Stomach (tissue), 19 donors: ENCODE measurements at places on chromosomes 1 and 21. TPM values are rescaled to one million over a fixed set of nuclear protein-coding genes. Genes with fewer than 3 reads are reported as not detected.

The KCNE2 gene
- 38.8 TPM for total RNA-seq

DNA sequence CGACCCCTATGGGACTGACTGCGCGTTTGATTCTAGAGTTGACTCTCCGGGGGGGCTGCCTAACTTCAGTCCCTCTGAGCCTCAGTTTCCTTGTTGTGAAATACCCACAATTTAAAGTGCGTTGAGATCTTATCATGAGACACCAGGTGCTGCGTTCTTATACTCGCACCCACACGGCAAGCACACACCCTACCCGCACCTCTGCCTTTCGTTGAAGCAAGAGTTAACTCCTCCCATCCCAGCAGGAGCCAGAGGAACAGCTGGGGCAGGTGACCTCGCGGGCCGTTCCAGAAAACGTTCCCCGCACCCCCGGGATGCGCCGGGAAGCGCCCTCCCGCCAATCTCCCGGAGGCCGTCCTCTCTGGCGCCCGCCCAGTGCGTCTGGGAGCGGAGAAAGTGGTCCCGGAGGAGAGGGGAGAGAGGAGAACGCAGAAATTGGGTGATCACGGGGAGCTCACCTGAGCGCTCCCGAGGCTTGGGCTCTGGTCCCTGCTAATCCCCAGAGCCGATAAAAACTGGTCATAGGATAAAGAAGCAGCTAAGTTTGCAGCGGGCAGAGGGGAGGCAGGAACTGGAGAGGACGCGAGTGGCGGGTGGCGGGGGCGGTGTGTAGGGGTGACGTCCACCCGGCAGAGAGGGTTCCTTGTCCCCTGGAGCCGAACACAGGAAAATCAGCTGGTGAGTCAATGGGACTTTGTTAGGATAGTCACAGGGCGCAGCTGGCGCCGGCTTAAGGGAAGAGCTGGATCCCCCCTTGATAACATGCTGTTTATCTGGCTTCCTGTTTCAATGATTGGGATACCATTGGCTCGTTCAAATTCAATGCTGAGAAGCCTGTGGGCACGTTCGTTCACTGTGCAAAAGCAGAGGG is 869 bp downstream of the NAV1 start:
- peaks cover 45% of the 10 kb centered on the region for H3K27me3 ChIP-seq
- H3K27ac ChIP-seq: peak overlapping the region; percentile 83
- no peaks in the 10 kb centered on the region for H3K36me3 ChIP-seq

GRCh38 chr1:61124078-61124477 is 41.7 kb downstream of the NFIA start:
- no peak for DNase-seq
- no peak overlapping the region for H3K27ac ChIP-seq
- H3K36me3 ChIP-seq: no peaks in the 10 kb centered on the region
- H3K4me1 ChIP-seq: peaks cover 60% of the 10 kb centered on the region
- H3K27me3 ChIP-seq: no peaks in the 10 kb centered on the region
- no peak overlapping the region for H3K4me3 ChIP-seq

DNA sequence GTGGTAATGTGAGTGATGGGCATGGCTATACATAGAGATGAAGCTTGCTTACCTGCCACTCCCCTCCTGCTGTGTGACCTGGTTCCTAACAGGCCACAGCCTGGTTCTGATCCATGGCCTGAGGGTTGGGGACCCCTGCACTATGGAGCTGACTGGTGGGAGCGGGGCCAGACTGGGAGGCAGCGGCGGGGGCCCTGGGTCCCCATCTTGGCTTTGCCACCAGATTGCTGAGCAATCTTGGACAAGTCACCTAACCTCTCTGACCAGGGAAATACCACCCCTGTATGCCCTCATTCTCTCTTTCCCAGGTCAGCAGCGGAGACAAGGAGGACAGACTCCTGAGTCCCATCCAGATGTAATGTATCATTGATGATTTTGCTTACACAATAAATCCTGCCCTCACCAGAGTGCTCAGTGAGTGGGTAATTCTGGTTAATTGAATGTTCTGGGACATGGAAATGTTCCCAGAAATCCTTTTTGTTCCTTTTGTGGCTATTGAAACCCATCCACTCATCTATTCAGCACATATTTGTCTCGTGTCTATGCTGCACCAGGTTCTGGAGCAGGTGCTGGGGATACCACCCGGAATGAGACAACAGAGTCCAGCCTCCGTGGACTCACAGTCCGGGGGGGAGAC is 4.1 kb upstream of the ARHGEF10L start:
- H3K36me3 ChIP-seq: no peaks in the 10 kb centered on the region
- peaks cover 30% of the 10 kb centered on the region for H3K4me1 ChIP-seq
- H3K27ac ChIP-seq: no peak overlapping the region
- no peak for DNase-seq
- H3K4me3 ChIP-seq: no peak overlapping the region

- H3K36me3 ChIP-seq: no peaks in the 10 kb centered on the region
- no peaks in the 10 kb centered on the region for H3K27me3 ChIP-seq
- H3K4me3 ChIP-seq: no peak overlapping the region
- no peak for DNase-seq
- no peaks in the 10 kb centered on the region for H3K4me1 ChIP-seq
- H3K27ac ChIP-seq: no peak overlapping the region
Measured at GRCh38 chr1:84524590-84524989, 18.2 kb upstream of the GNG5 start.

GRCh38 chr1:195591917-195592672 is 1016.1 kb downstream of the KCNT2 start:
- DNase-seq: no peak
- H3K27me3 ChIP-seq: no peaks in the 10 kb centered on the region
- H3K36me3 ChIP-seq: no peaks in the 10 kb centered on the region
- H3K27ac ChIP-seq: no peak overlapping the region
- no peaks in the 10 kb centered on the region for H3K4me1 ChIP-seq

- no peak overlapping the region for H3K4me3 ChIP-seq
- no peaks in the 10 kb centered on the region for H3K4me1 ChIP-seq
- no peaks in the 10 kb centered on the region for H3K27me3 ChIP-seq
- H3K36me3 ChIP-seq: no peaks in the 10 kb centered on the region
- H3K27ac ChIP-seq: no peak overlapping the region
Measured at GRCh38 chr1:56068908-56069307, 510.5 kb downstream of the PLPP3 start.

- no peak overlapping the region for H3K4me3 ChIP-seq
- peaks cover 8% of the 10 kb centered on the region for H3K36me3 ChIP-seq
- H3K4me1 ChIP-seq: peaks cover 8% of the 10 kb centered on the region
- DNase-seq: no peak
- H3K27me3 ChIP-seq: no peaks in the 10 kb centered on the region
Measured at GRCh38 chr1:103561643-103562395, 9.6 kb upstream of the AMY2B start.

GRCh38 chr1:187517546-187517945 is 688.8 kb downstream of the PLA2G4A start:
- no peak for DNase-seq
- H3K4me1 ChIP-seq: no peaks in the 10 kb centered on the region
- no peaks in the 10 kb centered on the region for H3K27me3 ChIP-seq

The TCHHL1 gene
- not detected for total RNA-seq

The KRTAP12-4 gene
- total RNA-seq: not detected

The PIP5K1A gene
- 103 TPM for total RNA-seq

DNA sequence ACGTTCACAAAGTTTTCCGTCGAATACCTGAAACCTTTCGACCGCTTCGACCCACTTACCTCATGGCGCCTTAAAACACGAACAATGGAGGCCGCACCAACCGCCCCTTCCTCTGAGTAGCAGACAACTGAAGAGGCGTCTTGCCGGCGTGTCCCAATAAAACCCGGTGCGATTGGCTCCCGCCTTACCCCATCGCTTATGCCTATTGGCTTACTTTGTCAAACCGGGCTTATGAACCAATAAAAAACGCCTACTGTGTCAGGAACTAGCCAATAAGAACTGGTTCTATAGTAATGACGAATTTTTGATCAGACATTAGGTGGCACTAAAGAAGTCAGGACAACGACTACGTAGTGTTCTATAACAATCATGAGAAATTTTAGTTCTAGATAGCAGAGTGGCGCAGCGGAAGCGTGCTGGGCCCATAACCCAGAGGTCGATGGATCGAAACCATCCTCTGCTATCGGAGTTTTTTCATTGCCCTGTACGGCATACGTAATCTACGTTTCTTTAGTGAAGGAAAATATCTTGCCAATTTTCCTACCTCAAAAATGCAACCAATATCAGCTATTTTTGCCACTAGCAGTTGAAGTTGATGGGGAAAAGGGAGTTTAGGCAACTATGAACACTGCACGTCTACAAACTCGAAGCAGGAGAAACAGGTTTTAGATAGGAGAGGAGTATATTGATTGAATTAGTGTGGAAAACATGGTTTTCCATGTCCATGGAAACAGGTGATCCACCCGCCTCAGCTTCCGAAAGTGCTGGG is at the start of gene ILF2:
TSS of gene ILF2 (minus strand) at position 135 of the 769 bp plus-strand sequence. CDS start at position 64, 71 bp downstream.
- H3K27ac ChIP-seq: peak within 1 kb of the TSS; percentile 91
- peak; percentile 98 for DNase-seq
- no peaks in the 10 kb centered on the region for H3K27me3 ChIP-seq
- H3K4me3 ChIP-seq: peak within 1 kb of the TSS; percentile 91

The OR2T11 gene
- not detected for total RNA-seq

- peaks cover 6% of the 10 kb centered on the region for H3K4me1 ChIP-seq
- H3K27ac ChIP-seq: no peak overlapping the region
- H3K4me3 ChIP-seq: no peak overlapping the region
- peaks cover 7% of the 10 kb centered on the region for H3K36me3 ChIP-seq
- no peak for DNase-seq
Measured at GRCh38 chr1:1687846-1688245, 4.7 kb downstream of the SLC35E2B start.

The LAMC1 gene
- total RNA-seq: 276 TPM

The MROH7 gene
- total RNA-seq: 15.1 TPM

The SLC41A1 gene
- total RNA-seq: 9.0 TPM

The NTNG1 gene
- 0.58 TPM for total RNA-seq

The FAM72C gene
- total RNA-seq: not detected

- H3K4me1 ChIP-seq: peaks cover 6% of the 10 kb centered on the region
- H3K27me3 ChIP-seq: no peaks in the 10 kb centered on the region
- H3K36me3 ChIP-seq: no peaks in the 10 kb centered on the region
- DNase-seq: no peak
- no peak overlapping the region for H3K4me3 ChIP-seq
Measured at GRCh38 chr1:8127171-8127641, 101.1 kb upstream of the ERRFI1 start.

The WARS2 gene
- 3.5 TPM for total RNA-seq

GRCh38 chr1:30373471-30374399 is 349.6 kb downstream of the MATN1 start:
- peak; percentile 22 for DNase-seq
- no peak overlapping the region for H3K27ac ChIP-seq
- H3K27me3 ChIP-seq: peaks cover 61% of the 10 kb centered on the region
- H3K4me1 ChIP-seq: no peaks in the 10 kb centered on the region

The CYP4A11 gene
- total RNA-seq: 2.2 TPM

The PRELP gene
- total RNA-seq: 10.7 TPM

The ASCL5 gene
- total RNA-seq: not detected

- no peak for DNase-seq
- H3K27me3 ChIP-seq: no peaks in the 10 kb centered on the region
- no peak overlapping the region for H3K27ac ChIP-seq
- no peak overlapping the region for H3K4me3 ChIP-seq
- peaks cover 77% of the 10 kb centered on the region for H3K36me3 ChIP-seq
Measured at GRCh38 chr1:147612366-147612765, 58.0 kb downstream of the ACP6 start.

The CA14 gene
- not detected for total RNA-seq

The COL8A2 gene
- 3.5 TPM for total RNA-seq

GRCh38 chr1:115726161-115726560 is 42.4 kb downstream of the CASQ2 start:
- no peaks in the 10 kb centered on the region for H3K36me3 ChIP-seq
- DNase-seq: no peak
- H3K27ac ChIP-seq: peak overlapping the region; percentile 71
- no peaks in the 10 kb centered on the region for H3K27me3 ChIP-seq
- H3K4me3 ChIP-seq: no peak overlapping the region

DNA sequence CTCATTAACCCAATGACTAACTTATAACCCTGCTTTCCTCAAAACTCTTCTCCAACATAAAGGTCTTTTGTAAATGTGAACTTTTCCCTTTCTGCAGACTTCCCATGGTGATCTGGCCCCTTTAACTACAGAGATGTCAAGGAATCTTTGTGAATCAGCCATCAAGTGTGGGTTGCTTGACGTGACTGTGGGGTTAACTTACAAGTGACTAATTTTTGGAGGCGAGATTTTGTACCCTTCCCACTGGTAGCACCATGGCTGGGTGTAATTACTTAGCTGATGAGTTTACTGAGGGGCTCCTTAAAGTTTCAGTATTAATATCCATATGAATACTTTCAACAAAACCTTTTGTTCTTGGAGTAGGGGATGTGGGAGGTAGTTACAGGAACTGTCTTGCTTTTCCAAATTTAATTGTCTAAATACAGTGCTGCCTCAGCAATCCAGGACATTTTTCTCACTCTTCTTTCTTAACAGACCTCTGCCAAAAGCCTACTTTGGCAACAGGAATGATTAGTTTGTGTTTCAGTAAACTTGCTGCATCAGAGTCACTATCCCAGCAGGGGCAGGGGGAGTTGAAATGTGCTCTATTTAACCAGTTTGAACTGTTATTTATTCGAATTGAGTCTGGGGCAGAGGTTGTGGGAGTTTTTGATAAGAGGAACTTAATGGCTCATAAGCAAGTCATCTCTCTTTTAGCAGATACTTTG is 217.3 kb upstream of the FGGY start:
- H3K4me1 ChIP-seq: peaks cover 6% of the 10 kb centered on the region
- H3K4me3 ChIP-seq: no peak overlapping the region
- no peak for DNase-seq
- no peaks in the 10 kb centered on the region for H3K36me3 ChIP-seq
- H3K27me3 ChIP-seq: no peaks in the 10 kb centered on the region
- no peak overlapping the region for H3K27ac ChIP-seq

The OR6K3 gene
- total RNA-seq: not detected

GRCh38 chr1:112399456-112399855 is 3.4 kb downstream of the CTTNBP2NL start:
- DNase-seq: no peak
- peaks cover 60% of the 10 kb centered on the region for H3K4me1 ChIP-seq
- H3K36me3 ChIP-seq: no peaks in the 10 kb centered on the region
- H3K4me3 ChIP-seq: no peak overlapping the region
- no peak overlapping the region for H3K27ac ChIP-seq
- no peaks in the 10 kb centered on the region for H3K27me3 ChIP-seq

DNA sequence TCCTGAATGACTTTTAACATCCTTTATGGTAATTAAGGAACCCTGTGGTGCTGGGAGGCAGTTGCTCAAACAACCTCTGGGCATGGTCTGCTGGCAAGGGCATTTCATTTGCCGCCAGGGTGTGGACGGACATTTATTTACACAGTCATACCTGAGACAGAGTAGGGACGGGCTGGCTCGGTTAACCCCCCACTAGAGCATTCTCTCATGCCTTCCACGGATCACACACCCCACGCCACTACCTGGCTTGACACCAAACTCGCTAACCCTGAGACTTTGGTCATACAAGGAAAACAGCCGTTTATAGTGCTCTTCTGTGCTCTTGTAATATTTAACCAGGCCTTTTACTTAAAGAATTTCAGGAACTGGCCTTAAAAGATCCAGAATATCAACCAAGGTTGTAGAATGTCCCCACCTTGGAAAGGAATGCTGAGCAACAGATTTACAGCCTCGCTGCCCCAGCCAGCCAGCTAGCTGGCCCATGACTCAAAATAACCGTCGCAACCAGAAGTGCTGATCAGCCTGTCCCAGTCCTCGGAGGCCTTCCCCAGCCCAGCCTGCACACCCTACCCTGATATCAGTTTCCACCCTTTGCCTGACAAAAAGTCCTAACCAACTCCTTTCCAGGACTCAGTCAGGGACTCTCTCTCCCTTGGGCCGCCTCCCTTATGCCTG is 6.5 kb upstream of the PDXK start:
- H3K27ac ChIP-seq: peak overlapping the region; percentile 86
- H3K36me3 ChIP-seq: no peaks in the 10 kb centered on the region
- no peaks in the 10 kb centered on the region for H3K4me1 ChIP-seq
- peak; percentile 90 for DNase-seq
- no peaks in the 10 kb centered on the region for H3K27me3 ChIP-seq
